AG09319 (cell line): ENCODE measurements at places on chromosomes 12 and 14.

- DNase-seq, result no peak
Observed at GRCh38 chr12:45849289-45849688, 119.8 kb downstream of the ARID2 start.

GRCh38 chr12:104352106-104352713 lies 48.7 kb downstream of the EID3 start:
- no peak for DNase-seq

DNA sequence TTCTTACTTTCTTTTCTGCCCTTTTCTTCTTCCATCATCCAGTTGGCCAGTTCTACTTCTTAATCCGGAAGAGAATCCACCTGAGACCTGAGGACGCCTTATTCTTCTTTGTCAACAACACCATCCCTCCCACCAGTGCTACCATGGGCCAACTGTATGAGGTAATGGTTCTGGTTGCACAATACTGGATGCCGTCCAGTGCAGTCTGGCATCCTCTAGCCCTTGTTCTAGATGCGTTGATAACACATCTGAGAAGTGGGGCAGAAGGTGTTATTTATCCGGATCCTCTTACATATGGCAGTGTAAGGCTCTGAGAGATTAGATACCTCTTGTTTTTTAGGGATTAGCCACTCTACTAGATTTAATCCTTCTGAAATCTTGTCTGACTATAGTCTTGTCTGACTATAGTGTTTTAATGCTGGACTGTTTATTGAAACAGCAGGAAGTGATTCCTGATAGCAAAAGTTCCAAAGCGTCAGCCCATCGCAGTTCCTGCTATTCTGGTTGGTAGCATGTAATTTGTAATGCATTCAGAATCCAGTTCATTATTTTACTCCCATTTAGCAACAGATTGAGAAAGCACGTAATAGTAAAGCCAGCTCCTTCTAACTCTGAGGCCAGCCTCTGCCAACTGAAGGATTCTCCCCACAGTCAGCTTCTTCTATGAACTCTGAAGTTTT lies 7.9 kb downstream of the GABARAPL1 start:
- DNase-seq, result no peak

DNA sequence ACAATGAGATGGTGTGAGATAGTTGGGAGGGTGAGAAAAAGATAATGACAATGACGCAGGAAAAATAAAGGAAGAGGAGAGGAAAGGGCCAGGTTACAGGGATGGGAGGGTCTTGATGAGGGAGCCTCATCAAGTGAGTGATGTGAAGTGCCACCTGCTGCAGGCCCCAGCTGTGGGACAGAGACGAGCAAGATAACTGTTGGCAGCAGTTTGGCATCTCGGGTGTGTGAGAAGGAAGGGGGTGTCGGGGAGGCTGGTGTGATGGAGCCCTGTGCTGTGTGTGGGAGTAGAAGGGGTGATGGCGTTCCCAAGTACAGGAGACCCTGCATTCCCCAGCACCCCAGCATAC lies 11.4 kb upstream of the TAC3 start:
- DNase-seq, result no peak

GRCh38 chr12:47944685-47945340 lies 18.6 kb upstream of the TMEM106C start:
- no peak for DNase-seq

GRCh38 chr12:29702972-29703371 lies 80.8 kb downstream of the TMTC1 start:
- no peak for DNase-seq

- DNase-seq, result no peak
Observed at GRCh38 chr12:55723516-55724225, 3.5 kb downstream of the RDH5 start.

GRCh38 chr14:94048691-94049624 lies 22.8 kb downstream of the OTUB2 start:
- no peak for DNase-seq

DNA sequence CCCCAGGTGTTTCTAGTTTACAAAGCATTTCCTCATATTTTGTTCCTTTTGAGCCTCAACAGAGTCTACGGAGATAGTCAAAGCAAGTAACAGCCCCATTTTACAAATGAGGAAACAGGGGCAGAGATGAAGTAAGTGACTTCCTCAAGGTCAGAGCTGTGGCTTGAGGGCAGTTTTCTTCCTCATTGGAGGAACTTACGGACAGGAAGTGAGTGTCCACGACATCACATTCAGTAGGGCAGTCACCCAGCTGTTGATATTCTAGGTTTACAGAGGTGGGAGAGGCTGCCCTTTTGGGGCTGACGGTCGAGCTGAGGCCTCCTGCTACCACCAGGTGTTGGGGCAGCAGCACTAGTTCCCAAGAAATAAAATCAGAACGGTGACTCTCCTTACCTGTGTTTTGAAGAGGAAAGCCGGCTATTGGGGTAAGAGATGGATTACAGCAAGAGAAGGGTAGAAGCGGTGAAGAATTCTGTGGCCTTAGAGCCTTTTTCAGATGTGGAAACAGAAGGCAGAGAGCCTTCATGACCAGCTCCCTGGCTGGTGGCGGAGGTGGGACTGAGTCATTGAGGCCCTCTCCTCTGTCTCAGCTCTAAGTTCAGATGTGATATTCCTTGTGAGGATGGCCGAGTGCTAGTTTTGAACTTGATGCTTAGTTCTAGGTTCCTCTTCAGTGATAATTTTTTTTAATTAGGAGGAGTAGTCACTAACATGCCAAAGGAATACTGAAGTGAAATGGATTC lies 41.7 kb downstream of the SUSD6 start:
- no peak for DNase-seq

DNA sequence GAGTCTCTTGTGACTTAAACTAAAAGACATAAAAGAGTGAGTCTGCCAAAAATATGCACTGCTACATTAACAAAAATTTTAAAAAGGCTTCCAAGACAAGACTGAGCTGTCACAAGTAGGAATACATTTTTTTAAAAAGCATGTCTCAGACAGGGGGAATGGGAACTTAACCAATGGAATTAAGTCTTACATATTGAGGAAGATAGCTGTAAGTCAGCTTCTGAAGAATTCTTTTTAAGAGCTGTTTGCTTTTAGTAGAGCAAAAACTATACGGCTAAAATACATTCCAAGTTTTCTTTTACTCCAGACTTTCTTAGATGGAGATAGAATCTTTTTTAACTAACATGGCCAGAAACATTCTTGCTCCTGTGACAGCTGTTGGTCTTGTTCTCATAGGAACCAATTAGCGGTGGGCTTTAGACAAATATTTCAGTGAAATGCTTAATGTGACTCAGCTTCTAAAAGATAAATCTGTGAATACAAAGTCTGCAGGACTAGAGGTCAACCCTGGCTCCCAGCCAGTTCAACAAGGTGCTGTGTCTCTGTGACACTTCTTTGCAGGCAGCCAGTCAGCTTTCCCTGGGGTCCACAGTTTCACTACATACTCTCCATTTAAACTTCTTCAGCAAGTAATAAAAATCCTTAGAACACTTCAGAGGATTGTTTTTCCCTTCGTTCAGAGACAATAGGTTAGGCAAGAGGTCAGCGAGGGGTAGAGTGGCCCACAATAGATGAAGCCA lies 187.6 kb downstream of the NAV3 start:
- no peak for DNase-seq

DNA sequence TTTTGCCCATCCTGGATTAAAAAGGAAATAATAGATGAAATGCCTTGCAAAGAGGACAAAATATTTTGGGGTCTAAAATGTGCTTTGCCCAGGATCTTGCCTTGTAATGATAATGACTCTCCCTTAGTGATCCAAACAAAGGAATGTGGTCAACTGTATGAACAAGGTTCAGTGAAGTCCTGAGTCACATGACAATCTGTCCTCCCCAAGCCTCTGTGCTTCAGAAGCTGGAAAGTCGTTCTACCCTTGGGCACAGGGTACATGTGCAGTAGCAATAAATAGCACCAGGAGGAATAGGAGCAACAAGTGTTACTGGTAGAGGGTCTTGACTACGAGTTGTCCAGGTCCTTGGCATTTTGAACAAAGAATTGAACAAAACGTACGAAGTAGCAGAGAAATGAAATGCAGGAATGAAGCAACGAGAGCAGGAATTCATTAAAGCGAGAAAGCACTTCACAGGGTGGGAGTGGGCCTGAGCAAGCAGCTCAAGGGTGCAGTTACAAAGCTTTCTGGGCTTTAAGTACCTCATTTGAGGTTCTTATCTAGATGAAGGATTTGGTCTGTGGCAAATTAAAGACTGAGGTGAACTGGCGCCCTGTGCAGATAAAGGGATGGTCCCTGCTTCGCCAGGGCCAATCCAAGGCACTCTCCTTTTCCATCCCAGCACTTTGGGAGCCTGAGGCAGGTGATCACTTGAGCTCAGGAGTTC lies 65.8 kb downstream of the RESF1 start:
- no peak for DNase-seq

- no peak for DNase-seq
Observed at GRCh38 chr12:45648070-45648469, 81.4 kb upstream of the ARID2 start.

- DNase-seq, result peak; percentile 27
Observed at GRCh38 chr12:20426191-20426590, 57.9 kb downstream of the PDE3A start.

DNA sequence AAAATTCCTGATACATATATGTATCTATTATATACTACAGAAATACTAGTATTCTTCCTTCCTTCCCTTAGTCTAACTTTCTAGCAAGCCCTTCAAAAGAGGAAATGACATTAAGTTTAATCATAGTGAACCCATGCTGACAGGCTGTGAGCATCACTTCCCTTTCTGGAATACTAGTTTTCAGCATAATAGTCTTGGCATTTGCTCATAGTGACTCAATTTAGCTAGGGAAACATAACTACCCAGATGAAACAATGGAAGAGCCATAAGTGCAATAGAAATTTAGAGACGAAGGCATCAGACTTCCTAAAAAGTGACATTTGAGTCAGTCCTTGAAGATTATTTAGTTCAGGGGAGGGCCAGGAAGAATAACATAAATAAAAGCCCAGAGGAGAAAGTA lies 184.5 kb upstream of the CRY1 start:
- DNase-seq, result no peak

DNA sequence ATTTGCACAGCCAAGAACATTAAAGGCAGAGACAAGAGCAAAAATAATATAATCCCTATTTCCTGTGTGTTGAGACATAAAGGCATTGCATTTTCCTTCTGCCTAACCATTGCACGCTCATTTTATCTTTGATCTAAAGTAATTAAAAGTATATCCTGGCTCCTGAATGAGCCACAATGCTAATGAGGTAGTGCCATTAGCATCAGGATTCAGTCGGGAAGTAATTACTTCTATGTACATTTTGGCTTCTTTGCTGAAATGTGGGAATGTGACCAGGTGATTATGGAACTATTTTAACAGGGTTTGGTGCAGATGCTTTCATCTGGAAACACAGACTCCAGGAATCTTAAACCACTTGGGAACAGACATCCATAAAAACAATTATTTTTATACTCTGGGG lies 77.4 kb downstream of the TMTC1 start:
- DNase-seq, result no peak

GRCh38 chr14:71103662-71104484 lies 196.6 kb downstream of the PCNX1 start:
- peak; percentile 31 for DNase-seq

- DNase-seq, result peak; percentile 40
Observed at GRCh38 chr12:83016218-83016835, 329.6 kb downstream of the TMTC2 start.

GRCh38 chr12:107296681-107297089 lies 203.3 kb upstream of the CRY1 start:
- no peak for DNase-seq

GRCh38 chr12:1348606-1349005 lies 245.8 kb downstream of the FBXL14 start:
- DNase-seq, result no peak

DNA sequence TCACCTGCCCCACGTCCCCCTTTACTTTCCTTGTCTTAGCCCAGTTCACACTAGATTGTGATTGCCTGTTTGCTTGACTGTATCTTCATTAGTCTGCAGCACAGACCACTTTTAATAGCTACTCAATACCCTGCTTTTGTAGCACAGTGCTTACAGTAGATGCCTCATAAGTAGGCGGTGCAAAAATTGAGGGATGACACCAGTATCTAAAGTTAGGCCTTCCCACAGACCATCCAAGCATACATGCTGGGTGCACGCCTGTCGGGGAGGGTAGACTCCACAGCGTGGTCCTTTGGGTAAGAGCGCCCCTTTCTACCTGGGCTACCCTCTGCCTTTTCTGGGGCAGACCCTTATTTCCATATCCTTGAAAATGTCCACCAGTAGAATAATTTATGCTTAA lies 140.8 kb downstream of the GCH1 start:
- no peak for DNase-seq

- DNase-seq, result no peak
Observed at GRCh38 chr14:50786751-50787464, 44.1 kb downstream of the NIN start.

GRCh38 chr12:56628671-56629458 lies 1.3 kb downstream of the BAZ2A start:
- DNase-seq, result peak; percentile 72

DNA sequence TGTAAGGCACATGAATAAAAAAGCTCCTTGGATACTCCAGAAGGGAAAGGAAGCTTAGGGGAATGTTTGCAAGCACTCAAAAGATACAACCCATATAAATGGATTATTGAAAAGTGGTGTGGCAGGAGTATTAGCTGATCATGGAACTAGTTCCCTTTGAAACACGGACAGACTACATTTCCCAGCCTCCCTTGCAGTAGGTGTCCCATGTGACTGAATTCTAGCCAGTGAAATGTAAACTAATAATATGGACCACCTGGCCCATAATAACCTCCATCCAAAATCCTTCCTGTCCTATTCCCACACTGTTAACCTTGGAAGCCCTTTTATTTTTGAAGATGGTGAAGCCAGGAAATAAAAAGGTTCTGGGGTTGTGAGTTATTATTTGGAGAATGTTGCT lies 242.3 kb downstream of the SUDS3 start:
- no peak for DNase-seq

- no peak for DNase-seq
Observed at GRCh38 chr12:27866373-27867101, 86.5 kb upstream of the MANSC4 start.

DNA sequence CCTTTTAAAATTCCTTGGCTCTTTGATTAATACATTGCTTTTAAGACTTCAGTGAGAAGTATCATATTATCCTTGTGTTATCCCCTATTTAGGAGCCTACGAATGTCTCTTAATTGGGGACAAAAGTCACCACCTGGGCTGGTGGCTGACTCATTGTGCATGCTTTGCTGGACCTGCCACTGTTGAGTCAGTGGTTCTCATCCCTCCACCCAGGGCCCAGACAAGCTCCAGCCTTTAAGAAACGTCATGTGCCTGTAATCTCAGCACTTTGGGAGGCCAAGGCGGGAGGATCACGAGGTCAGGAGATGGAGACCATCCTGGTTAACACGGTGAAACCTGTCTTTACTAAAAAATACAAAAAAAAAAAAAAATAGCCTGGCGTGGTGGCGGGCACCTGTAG lies 57.9 kb downstream of the OTX2 start:
- DNase-seq, result no peak

DNA sequence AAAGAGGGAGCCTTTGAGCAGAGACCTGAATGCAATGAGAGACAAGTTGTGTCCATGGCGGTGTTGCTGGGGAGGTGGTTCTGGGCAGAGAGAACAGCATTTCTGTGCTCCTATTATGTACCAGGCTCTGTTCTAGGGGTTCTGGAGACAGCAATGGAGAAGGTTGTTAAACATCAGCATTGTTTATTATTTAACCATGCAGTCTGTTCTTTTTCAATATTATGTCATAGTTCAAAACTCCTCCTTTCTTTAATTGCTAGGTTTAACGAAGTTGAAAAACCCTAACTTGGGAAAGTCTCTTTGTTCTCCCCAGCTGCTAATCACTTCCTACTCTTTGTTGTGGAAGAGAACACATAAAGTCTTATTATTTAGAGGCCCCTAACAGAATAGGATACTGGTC lies 279.3 kb downstream of the RAD51B start:
- DNase-seq, result no peak
